ENCODE measurements at places on chromosomes 5 and 9. TPM values are rescaled to one million over a fixed set of nuclear protein-coding genes. Genes with fewer than 3 reads are reported as not detected.

GRCh38 chr5:14445576-14446290, 135.9 kb upstream of the OTULINL start:
- peak; percentile 92 for DNase-seq

DNA sequence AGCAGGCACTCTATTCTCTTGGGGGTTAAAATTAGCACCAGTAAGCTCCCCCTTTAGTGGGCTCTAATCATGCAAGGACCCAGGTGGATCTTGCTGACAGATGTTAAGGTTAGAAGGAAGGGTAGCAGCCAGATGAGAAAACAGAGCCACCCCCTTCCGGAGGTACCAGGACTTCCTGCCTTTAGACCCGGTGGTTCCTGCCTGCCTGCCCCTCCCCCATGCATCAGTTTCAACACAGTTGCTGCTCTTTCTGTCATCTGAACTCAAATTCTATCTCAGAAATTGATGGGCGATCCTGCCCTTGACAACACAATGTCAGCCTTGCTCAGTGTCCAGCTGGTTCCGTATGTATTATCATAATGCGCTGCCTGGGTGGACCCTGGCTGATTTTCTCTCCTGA, 287.3 kb downstream of the EBF1 start:
- no peak for DNase-seq

- no peak for DNase-seq
Measured at GRCh38 chr9:126668058-126668457, 54.3 kb downstream of the LMX1B start.

DNA sequence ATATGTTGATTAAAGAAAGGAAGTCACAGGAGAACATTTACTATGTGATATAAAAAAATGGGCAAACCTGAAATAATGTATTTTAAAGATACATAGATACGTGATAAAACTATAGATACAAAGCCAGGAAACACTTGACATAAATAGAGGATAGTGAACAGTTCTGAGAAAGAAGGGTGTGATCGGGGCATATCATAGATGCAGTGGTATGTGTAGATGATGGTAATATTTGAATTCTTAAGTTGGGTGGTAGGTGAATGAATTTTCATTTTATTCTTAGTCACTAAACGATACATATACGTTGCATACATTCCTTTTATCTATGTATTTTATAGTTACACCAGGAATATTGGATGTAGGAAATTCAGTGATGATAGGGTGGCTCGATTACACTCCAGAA, 138.7 kb upstream of the ARRDC3 start:
- no peak for DNase-seq

GRCh38 chr9:22643541-22643940, 196.9 kb downstream of the DMRTA1 start:
- no peak for DNase-seq

DNA sequence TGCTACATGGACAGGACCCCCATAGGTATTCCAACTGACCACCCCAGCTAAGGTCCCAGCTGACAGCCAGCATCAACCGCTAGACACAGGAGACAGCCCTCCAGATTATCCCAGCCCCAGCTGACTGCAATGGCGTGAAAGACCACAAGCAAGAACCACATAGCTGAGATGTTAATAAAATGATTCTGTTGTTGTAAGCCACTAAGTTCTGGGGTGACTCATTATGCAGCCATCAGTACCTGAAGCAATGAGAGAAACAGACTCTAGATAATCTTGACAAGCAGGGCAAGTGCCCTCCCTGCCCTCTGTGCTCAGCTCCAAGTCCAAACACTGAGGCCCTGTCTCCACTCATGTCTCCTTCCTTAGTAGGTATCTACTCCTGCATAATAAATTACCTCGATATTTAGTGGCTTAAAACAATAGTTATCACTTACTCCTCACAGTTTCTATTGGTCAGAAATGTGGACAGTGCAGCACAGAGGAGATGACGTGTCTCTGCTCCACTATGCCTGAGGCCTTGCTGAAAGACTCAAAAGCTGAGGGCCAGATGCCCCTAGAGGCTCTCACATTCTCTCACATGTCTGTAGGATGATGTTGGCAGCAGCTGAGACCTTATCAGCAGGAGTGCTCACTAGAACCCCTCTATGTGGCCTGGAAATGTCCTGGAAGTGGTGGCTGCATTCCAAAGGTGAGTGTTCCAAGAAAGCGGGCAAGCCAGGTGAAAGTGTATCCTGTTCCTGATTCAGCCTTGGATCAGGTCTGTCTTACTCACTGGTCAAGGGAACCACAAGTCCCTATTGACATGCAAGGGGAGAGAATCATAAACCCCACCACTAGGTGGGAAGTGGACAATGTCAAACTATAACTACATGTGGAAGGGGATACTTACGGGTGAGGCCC, 2.5 kb downstream of the MGAT1 start:
- DNase-seq = no peak

DNA sequence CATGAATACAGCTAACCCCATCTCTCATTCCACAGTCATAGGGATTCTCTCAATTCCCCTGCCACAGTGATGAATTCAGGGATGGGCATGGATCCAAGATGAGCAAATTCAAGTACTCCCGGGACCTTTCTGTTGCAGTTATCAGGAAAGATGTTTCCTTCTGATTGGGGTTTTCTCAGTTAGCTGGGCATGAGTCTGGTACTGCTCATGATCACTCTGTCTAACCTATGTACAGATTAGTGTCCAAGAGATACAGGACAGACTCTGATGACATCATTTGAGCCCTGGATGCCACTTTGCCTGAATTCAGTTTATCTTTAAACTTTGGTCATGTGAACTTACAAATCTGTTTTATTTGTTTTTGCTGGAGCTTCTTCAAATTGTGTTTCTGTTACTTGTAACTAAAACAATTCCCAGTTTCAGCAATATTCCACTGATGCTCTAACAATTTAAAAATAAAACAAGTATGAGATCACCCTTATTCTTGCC, 257.7 kb upstream of the KLF9 start:
- DNase-seq = no peak

DNA sequence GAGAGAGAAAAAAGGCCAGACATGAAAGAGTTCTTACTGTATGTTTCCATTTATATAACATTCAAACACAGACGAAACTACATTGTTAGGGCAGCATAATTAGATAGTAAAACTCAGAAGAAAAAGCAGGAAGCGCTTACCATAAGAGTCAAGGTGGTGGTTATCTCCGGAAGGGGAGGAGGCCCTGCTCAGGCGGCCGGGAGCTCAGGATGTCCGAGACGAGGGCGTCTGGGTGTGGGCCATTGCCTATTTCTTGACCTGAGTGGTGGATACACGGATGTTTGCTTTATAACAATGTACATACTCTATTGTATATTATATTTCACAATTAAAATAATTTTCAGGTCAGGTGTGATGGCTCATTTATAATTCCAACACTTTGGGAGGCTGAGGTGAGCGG, 80.9 kb upstream of the COL5A1 start:
- no peak for DNase-seq

DNA sequence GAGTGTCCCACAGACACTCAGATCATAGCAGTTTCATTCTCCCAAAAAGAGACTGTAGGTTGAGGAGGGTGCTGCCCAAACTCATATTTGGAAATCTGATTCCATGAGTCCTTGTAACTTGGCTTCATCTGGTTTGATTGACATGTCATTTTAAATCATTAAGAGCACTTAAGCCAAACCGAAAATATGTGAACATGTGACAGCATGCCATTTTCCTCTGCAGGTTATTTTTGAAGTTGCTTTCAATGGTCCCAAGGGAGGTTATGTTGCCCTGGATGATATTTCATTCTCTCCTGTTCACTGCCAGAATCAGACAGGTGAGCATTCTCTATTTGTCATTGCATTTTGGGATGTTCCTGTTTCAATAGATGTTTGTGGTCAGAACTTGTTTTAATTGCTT, 87.6 kb downstream of the MAMDC2 start:
- no peak for DNase-seq

GRCh38 chr5:91742550-91742949, 359.4 kb upstream of the ARRDC3 start:
- peak; percentile 32 for DNase-seq

- DNase-seq = no peak
Measured at GRCh38 chr9:77854258-77854915, 177.2 kb downstream of the GNAQ start.

- no peak for DNase-seq
Measured at GRCh38 chr5:54344653-54345052, 34.3 kb upstream of the ARL15 start.

DNA sequence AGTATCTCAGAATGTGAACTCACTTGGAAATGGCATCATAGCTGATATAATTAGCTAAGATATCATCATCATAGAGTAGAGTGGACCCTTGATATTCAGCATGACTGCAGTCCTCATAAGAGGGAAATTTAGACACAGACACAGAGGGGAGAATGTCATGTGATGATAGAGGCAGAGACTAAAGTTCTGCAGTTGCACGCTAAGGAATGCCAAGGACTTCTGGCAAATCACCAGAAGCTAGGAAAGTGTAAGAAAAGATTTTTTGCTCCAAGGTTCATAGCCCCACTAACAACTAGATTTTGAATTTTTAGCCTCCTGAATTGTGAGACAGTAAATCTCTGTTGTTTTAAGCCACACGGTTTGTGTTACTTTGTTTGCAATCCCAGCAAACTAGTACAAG, 612.6 kb upstream of the ST8SIA4 start:
- DNase-seq = no peak

The SPATA31E1 gene
- total RNA-seq = not detected

The CBY3 gene
- not detected for total RNA-seq

The SOHLH1 gene
- total RNA-seq = not detected

The SHB gene
- 1.1 TPM for total RNA-seq

The CCNI2 gene
- not detected for total RNA-seq

The CDH9 gene
- total RNA-seq = 2.8 TPM

The ARL14EPL gene
- not detected for total RNA-seq

The DNAJA1 gene
- 146 TPM for total RNA-seq

The PRR16 gene
- not detected for total RNA-seq

The PCDHGA5 gene
- 0.71 TPM for total RNA-seq
